ENCODE measurements at places on chromosomes 4 and X.

- no peak for DNase-seq
These were observed 1.6 kb downstream of the EMCN start for GRCh38 chr4:100516225-100516624.

GRCh38 chr4:17195461-17196275, 297.2 kb upstream of the LDB2 start:
- no peak for DNase-seq

DNA sequence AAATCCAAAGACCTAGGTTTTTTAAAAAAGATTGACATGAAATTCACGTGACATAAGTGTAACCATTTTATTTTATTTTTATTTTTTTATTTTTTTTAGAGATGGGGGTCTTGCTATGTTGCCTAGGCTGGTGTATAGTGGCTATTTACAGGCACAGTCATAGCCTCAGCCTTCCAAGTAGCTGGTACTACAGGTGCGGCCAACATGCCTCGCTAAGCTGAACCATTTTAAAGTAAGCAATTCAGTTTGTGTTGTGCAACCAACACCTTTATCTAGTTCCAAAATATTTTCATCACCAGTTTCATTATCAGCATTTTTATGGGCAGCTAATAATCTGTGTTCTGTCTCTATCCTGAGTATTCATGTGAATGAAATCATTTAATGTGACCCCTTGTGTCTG, 107.5 kb upstream of the ENPEP start:
- no peak for DNase-seq

DNA sequence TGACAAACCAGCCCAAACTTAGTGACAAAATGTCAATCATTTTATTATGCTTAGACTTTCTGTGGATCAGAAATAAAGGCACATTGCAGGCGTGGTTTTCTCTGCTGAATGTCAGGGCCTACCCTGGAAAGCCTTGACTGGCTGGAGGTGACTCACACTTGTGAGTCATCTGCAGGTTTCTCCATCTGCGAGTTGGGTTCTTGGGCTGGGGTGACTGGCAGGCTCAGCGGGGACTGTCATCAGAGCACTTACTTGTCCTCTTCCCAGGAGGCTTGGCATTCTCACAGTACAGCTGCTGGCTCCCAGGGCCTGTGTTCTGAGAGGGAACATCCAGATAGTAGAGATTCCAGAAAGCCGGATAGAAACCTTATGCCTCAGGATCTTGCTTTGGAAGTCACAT, 153.8 kb upstream of the AGA start:
- peak; percentile 50 for DNase-seq

GRCh38 chrX:11190745-11191510, 79.8 kb downstream of the HCCS start:
- DNase-seq, result no peak

DNA sequence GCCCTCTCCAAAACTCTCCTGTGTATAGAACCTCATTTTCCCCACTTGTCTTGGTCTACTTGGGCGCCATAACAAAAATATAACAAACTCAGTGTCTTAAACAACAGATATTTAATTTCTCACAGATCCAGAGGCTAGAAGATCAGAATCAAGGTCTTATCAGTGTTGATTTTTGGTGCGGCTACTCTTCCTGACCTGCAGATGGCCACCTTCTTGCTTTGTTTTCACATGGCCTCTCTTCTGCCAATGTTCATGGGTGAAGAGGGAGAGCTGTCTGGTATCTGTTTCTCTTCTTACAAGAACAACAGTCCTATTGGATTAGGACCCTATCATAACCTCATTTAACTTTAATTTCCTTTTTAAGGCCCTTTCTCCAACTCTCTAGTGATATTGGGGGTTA, 177.3 kb downstream of the PABPC4L start:
- peak; percentile 11 for DNase-seq

DNA sequence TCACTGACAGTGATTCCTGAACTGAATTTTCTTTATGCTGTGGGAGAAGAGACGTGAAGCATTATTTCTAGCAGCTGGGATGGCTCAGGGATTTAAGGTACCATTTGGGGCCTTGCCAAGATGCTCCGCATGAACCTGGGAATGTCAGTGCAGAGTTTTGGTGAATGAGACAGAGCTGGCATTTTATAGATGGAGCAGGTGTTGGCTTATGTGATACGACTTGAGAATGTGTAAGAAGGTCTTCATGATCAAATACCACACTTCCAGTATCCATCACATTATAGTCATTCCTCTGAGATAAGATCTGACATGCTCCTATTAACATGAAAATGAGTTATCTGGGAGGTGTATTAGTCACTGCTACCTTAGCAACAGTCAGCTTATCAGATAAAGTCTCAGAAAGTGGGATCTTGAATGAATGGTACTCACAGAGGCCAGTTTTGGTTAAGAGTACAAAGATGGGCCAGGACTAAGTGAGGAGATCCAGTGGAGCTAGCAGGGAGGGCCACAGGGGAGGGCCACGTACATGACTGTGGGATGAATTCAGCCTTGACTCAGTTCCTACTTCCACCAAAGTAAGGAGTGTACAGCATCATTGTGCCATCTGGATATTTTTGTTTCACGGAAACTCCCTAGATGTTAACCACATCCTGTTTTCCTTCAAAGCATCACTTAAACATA, 116.7 kb downstream of the SPCS3 start:
- no peak for DNase-seq

GRCh38 chr4:142347241-142347640, 498.9 kb downstream of the INPP4B start:
- DNase-seq, result no peak

- DNase-seq, result no peak
These were observed 187.9 kb downstream of the EPHA5 start for GRCh38 chr4:65482410-65482809.

GRCh38 chr4:65071564-65071963, 598.7 kb downstream of the EPHA5 start:
- no peak for DNase-seq

DNA sequence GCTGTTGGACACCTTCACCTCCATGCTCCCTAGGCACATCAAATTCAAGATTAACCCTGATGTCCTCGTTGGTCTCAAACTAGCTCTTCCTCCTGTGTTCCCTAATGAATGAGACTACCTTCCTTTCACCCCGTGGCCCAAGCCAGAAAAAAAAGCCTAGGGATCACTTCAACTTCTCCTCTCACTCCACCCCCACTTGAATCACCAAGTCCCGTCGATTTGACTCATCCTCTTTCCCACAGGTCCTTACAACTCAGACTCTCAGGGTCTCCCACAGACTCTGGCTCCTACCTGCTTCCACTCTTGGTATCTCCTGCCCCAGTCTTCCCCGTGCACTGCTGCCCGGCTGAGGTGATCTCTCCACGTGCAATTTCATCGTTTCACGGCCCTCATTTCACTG, 8.5 kb downstream of the SLC25A43 start:
- DNase-seq, result no peak

- DNase-seq, result no peak
These were observed 1101.6 kb downstream of the FAM133A start for GRCh38 chrX:94775640-94776039.

DNA sequence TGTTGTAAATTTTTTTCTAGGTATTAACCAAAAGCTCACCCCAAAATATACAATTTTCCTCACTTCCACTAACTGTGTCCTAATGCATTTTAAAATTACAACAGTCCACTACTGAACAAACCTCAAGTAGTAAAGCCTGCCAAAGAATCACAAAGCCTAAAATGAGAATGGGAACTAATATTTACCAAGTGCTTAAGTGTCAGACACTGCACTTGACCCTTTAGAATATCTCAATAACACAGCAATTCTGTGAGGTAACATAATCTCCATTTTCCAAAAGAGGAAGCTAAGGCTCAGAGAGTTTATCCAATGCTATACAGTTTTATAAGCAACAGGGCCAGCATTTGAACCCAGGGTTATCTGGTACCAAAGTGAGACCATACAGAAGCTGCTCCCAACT, 4.9 kb downstream of the SLC9A7 start:
- DNase-seq, result no peak

DNA sequence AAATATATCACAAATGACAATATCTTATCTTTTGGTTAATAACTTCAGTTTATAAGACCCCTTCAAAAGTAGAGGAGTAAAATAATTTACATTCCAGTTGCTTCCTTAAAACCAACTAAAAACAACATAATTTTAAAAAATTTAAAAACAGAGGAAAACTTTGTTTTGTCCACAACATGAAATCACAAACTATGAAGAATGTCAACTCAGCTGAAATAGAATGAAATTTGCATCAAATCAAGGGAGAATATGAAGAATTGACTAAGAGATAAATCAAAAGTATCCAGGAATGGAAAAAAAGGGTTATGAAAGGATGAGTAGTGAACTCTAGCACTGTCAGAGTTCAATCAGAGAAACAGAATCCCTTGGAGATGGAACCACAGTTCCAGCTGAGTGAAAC, 2.2 kb upstream of the YY2 start:
- no peak for DNase-seq

- no peak for DNase-seq
These were observed 5.7 kb upstream of the TMEM150C start for GRCh38 chr4:82567444-82567843.

DNA sequence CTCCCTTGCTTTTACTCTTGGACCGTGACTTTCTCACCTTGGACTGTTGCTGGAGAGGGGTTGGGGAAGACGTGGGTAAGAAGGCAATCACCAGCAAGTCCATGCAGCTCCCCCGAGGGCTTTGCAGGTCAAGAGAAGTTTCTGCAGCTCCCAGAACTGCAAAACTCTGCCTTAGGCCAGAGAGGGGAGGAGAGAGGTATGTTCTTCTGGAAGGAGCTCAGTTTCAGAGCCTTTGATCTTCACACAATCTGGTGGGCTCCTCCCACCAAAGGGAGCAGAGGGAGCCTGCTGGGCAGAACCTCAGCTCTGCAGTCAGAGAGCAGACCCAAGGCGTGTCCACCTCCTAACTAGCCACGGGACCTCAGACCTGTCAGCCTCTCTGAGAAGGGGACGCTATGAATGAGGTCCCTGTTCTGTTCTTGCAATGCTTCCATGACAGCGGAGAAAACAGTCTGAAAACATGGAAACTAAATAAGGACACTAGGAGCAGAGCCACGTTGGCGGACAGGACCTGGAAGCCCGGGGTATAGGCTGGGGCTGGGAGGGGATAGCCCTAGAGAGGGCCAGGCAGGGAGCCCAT, 92.8 kb downstream of the EVC2 start:
- DNase-seq, result no peak

GRCh38 chr4:146059151-146059550, 116.4 kb upstream of the LSM6 start:
- no peak for DNase-seq

Data from iPS-NIHi11 (cell line).